ENCODE measurements at places on chromosomes 4 and X.

DNA sequence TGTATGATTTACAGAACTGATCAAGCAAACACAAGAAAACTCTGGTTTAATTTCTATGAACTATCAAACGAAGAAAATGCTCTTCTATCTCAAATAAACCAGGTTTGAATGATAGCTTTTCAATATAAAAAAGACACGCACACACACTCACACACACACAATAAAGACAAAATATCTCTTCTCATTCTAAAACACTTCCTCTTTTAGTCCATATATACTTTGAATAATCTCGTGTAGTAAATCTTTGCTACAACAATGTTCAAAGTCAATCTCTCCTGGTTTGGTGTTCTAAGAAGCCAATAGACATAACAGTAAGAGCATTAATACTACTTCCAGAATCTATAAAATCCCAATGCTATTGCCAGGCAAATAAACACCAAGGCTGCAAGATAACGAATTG, 13.3 kb downstream of the CXCL2 start:
- DNase-seq = no peak

GRCh38 chr4:16192631-16193518, 33.4 kb downstream of the TAPT1 start:
- peak; percentile 46 for DNase-seq

- peak; percentile 75 for DNase-seq
Measured at GRCh38 chr4:30605616-30606190, 114.5 kb upstream of the PCDH7 start.

DNA sequence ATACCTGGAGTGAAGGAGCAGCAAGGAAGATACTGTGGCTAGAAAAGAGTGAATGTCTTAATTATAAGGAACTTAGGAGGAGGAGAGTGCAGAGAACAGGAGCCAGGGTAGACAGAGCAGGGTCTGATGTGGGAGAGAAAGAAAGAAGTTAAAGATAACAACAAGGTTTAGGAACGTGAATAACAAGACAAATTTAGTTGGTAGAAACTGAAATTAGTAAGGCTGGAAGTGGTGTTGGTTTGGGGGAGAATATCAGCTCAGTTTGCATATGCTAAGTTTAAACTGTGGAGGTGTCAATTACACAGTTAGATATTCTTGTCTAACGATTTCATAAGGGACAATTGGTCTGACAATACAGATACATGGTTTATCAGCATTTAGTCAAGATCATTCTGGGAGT, 1123.7 kb upstream of the PABPC4L start:
- DNase-seq = no peak

- no peak for DNase-seq
Measured at GRCh38 chr4:183469936-183470335, 25.5 kb downstream of the CDKN2AIP start.

DNA sequence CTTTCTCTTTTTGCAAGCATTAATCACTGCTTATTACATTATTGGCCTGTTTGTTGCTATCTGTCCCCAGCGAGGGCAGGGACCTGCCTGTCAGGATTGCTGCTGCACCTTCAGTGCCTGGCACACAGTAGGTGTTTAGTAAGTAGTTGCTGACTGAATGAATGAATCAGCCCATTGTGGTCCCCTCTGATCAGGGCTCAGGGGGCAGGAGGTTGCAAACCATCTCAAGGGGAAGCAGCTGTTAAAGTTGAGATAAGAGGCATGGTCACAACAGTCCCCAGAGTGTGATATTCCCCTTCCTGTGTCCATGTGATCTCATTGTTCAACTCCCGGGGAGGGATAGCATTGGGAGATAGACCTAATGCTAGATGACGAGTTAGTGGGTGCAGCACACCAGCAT, 85.4 kb downstream of the WFS1 start:
- no peak for DNase-seq

- DNase-seq = peak; percentile 37
Measured at GRCh38 chrX:3638280-3638873, 75.1 kb downstream of the PRKX start.

GRCh38 chr4:27678027-27678426, 817.4 kb downstream of the STIM2 start:
- DNase-seq = no peak

DNA sequence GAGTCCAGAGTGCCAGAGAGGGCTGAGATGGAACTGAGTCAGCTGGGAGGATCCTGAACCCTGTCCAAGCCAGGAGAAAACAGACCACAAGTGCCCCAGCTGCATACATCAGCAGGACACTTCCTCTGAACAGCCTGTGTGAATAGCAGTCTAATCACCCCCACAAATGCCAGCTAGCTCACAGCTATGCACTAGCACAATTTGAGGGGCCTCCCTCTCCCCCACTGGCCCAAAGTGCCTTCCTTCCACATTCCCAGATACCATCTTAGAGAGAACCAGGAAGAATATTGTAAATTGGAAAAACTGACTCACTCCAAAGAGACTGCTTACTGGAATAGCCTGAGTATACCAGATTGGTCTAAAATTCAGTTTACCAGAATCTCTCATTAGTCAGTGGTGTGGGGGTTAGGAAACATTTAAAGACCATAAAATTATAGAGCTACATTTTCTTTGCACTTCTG, 292.6 kb upstream of the KLF3 start:
- DNase-seq = peak; percentile 84

GRCh38 chr4:167190379-167190778, 43.9 kb downstream of the SPOCK3 start:
- no peak for DNase-seq

Measured in fibroblast of upper back skin (primary cell).